ENCODE measurements at places on chromosomes 5 and 9. TPM values are rescaled to one million over a fixed set of nuclear protein-coding genes. Genes with fewer than 3 reads are reported as not detected.

The SPEF2 gene
- polyA plus RNA-seq: 0.99 TPM

The FOXD4L5 gene
- 0.02 TPM for polyA plus RNA-seq

The KCTD16 gene
- 0.03 TPM for polyA plus RNA-seq

The GNG10 gene
- 58.8 TPM for polyA plus RNA-seq

The UBE2QL1 gene
- 0.01 TPM for polyA plus RNA-seq

The TOMM5 gene
- polyA plus RNA-seq: 170 TPM

The SPINK6 gene
- 5.3 TPM for polyA plus RNA-seq

The ACOT12 gene
- not detected for polyA plus RNA-seq

The C7 gene
- polyA plus RNA-seq: not detected

The TYRP1 gene
- polyA plus RNA-seq: not detected

DNA sequence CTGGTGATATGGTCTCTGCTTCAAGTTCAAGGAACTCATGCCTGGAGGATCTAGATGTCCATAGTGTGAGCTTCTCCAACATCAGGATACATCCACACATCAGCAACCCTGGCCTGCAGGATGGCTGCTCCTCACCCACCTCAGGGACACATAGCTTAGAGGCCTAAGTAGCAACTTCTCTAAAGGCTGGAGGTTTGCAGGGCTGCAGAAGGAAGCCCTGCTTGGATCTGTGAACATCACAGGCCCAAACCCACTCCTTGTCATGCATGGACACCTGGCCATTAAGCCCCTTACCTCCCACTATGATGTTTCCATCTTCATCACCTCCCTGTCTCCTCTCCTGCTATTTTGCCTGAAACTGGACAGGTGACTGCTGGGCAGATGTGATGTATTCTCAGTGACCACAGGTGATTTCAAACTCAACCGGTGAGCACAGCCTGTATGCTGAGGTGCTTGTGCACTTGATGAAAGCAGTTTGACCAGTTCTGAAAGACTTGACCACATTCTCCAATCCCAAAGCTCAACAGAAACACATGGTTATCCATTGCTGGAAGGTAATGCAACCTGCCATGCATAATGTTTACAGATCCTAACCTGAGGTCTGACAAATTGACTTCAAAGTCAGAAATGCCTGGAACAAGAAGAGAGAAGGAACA, 205.2 kb downstream of the FSTL4 start:
- DNase-seq: no peak

DNA sequence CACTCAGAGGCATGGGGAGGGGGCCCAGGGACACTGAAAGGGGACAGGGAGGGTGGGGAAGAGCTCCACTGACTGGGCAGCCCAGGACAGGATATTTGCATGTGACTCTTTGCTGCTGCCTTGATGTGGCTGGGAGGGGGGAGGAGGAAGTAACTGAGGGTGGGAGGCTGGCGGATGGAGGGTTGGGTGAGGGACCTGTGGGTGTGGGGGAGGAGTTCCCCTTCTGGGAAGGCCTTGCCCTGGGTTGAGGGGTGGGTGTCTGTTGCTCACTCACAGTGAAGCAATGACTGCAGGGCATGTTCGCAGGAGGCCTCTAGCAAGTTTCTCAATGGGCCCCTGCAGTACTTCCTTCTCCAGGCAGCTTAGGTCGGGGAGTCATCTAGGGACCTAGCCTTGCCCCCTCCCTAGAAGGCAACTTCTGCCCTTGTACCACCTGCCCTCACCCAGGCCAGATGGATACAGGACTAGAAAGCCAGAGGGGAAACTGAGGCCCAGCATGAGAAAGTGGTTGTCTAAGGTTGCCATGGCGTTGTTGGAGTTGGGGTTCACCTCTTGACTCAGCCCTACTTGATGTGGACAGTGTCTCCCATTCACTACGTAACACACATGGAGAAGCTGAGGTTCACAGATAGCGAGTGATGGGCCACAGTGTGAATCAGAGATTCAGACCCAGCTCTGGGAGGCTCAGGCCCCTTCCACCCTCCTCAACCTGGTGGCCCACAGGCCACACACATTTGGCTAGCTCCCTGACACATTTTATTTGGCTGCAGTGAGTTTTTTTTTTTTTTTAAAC, 3.0 kb downstream of the GRK6 start:
- no peak for DNase-seq

GRCh38 chr5:155004138-155004744, 9.3 kb upstream of the KIF4B start:
- DNase-seq: peak; percentile 39

GRCh38 chr5:135434591-135435466, 12.3 kb downstream of the DCANP1 start:
- DNase-seq: no peak

DNA sequence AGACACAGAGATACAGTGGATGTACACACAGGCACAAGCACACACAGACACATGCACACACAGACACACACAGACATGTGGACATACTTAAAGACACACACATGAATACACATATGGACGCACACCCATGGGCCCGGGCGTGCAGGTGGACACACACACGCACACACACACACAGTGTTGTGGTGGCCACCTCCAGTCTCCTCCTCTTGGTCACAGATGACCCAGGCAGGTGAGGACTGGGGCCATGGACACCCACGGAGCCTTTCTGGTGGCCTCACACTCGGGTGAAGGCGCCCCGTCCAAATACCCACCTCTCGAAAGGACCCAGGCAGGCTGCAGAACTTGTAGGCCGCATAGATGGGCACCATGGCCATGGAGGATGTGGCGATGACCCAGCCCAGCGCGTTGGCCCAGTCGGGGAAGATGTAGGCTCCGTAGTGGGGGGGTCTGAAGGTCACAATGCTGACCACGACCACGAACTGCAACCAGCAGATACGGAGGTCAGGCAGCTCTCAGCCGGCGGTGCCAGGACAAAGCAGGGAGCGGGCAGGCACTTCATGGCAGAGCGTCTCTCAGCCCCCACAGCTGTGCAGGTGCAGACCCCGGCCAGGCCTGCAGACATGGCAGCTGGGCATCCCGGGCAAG, 42.5 kb downstream of the SLC6A3 start:
- DNase-seq: no peak

- no peak for DNase-seq
These were observed 512.2 kb upstream of the ZNF608 start for GRCh38 chr5:125258615-125259014.

DNA sequence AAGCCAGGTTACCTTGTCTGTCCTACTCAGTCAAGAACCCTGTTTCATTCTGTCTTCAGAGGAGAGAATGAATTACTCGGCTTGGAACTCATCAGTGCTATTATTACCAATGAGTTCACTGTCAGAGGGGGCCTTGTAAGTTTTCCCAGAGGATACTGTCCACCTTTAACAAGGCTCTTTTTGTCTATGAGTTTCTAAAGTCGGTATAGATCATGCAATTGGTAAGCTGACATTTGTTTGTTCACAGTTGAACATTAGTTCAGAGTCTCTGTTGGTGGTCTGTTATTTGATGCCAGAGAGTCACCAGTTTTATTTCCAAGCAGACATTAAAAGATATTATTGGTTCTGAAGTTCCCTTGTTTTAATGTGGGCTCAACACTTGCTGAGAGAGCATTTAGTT, 58.1 kb upstream of the DHFR start:
- DNase-seq: no peak

- DNase-seq: no peak
These were observed 106.0 kb downstream of the HACD4 start for GRCh38 chr9:20925256-20926045.

- DNase-seq: no peak
These were observed 98.8 kb downstream of the MYO10 start for GRCh38 chr5:16837305-16837704.

GRCh38 chr5:80127116-80127552, 92.0 kb downstream of the THBS4 start:
- no peak for DNase-seq

DNA sequence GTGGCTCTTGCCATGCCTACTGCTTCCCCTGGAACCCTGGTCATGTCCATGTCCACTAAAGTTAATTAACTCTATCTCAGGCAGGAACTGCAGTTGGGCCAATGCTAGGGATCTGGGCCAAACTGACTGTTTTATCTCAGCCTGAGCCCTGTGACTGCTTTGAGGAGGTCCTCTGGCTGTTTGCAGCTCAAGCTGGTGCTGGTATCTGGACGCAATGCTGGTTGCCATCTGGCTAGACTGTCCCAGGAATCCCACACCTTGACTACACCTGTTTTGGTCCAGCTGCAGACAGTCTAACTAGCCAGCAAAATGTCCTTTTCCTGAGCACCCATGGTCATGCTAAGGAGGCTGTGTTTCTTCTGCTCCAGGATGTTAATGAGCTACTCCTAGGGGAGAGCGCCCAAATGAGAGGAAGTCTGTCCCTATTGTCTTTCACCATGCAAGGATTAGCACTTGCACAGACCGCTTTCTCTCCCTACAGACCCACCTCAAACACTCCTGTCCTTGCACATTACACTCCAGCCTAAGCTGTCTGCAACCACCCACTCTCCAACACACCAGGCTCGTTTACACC, 251.0 kb downstream of the SH3GL2 start:
- no peak for DNase-seq

GRCh38 chr9:134621558-134622110, 20.0 kb upstream of the COL5A1 start:
- no peak for DNase-seq

GRCh38 chr9:123723135-123723875, 206.6 kb downstream of the DENND1A start:
- no peak for DNase-seq

DNA sequence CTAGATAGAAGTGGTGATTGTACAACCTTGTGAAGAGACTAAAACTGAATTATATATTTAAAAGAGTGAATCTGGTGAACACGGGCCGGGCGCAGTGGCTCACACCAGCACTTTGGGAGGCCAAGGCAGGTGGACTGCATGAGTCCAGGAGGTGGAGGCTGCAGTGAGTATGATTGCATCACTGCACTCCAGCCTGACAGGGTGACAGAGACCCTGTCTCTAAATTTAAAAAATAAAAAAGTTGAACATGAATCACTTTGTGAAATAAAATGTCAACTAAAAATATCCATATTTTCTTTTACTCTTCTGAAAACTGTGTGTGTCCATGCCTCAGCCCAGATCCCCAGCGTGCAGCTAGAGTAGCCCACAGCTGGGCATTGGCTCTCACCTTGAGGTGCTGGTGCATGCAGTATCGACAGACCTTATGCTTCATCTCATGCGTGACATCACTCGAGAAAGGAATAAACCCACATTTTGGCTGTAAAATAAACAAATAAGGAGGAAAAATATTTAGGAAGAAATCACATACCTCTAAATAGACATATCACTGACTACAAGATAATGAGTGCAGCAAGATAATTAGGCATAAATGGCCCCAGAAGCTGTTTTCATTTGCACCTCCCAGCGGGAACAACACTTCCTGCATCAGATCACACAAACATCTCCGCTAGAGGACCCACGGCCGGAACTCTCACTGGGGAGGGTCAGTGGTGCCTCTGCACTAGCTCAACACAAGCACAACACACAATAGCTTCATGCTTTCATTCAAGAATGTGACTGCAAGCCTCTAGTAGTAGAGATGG, 22.1 kb downstream of the IPPK start:
- DNase-seq: no peak

GRCh38 chr5:3004361-3005080, 253.0 kb upstream of the IRX2 start:
- no peak for DNase-seq

- DNase-seq: no peak
These were observed 12.0 kb downstream of the TEX48 start for GRCh38 chr9:114669961-114670360.

DNA sequence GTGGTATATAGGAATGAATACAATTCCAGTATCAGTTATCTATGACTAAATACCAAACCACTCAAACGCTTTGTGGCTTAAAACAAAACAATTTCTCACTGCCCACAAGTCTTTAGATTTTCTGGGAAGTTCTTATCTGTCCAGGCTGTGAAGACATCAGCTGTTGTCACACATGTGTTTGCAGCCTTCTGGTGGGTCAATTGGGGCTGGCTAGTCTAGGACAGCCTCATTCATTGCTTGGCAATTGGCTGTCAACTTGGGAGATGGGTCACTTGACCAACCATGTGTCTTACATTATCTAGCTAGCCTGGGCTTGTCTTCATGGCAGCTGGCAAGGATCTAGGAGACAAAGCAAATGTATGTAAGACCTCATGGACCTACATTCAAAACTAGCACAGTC, 53.8 kb upstream of the PAPPA start:
- peak; percentile 70 for DNase-seq

DNA sequence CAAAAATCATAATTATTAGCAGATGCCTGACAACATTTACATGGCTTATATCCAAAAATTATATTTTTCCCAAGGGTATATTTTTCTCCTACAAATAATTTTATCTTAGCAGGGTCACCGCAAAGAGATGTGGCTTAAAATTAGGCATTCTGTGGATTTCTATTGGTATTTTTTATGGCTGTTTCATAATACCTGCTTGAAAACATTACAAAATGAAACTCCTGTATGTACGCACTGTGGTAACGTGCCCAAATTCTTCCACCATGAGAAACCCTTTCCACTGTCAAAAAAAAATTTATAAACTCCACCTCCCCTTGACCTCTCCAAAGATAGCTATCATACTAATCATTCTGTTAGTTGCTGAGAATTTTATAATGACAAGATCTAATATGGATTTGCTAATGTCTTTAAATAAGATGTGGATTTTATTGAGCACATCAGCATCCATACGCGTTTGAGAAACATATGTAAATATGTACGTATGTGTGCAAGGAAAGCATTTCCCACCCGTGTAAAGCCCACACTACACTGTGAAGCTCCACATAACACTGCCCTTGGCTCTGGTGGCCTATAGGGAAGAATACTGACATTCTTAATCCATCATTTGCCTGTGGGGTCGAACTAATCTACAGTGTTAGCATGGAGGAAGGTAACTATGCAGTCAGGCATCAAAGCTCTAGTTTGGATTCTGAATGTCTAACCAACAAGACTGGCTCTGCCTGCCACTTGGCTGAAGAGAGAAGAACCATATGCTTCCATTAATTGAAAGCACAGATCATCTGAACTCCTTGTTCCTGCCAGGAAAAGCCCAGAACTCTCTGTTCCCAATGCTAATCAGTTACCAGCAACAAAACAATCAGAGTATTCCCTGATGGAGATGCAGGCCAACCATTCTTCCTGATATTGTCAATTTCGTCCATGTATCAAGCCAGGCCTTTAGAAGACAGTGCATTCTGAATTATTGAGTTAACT, 244.7 kb downstream of the SPOCK1 start:
- no peak for DNase-seq

DNA sequence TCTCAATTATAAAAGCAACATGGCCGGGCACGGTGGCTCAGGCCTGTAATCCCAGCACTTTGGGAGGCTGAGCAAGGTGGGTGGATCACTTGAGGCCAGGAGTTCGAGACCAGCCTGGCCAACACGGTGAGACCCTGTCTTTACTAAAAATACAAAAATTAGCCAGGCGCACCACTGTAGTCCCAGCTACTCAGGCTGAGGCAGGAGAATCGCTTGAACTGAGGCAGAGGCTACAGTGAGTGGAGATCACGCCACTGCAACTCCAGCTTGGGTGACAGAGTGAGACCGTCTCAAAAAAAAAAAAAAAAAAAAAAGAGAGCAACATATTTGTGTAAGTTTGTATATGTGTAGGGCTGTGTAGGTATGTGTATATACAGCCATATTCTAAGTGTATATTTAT, 7.5 kb downstream of the RPS6 start:
- DNase-seq: no peak

DNA sequence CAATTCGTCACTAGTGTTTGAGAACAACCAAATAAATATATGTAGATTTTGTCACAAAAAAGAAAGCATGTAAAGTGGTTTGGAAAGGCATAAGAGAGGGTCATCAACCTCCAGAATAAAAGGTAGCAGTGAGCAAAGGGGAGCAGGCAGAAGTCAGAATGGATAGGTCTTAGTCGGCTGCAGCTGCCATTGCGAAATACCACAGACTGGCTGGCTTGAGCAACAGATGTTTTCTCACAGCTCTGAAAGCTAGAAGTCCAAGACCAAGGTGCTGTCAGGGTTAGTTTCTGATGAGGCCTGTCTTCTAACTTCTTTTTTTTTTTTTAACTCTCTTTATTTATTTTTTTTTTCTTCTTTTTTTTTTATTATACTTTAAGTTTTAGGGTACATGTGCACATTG, 208.1 kb upstream of the PIK3R1 start:
- DNase-seq: peak; percentile 55
